ENCODE measurements at places on chromosomes 7 and 10.

DNA sequence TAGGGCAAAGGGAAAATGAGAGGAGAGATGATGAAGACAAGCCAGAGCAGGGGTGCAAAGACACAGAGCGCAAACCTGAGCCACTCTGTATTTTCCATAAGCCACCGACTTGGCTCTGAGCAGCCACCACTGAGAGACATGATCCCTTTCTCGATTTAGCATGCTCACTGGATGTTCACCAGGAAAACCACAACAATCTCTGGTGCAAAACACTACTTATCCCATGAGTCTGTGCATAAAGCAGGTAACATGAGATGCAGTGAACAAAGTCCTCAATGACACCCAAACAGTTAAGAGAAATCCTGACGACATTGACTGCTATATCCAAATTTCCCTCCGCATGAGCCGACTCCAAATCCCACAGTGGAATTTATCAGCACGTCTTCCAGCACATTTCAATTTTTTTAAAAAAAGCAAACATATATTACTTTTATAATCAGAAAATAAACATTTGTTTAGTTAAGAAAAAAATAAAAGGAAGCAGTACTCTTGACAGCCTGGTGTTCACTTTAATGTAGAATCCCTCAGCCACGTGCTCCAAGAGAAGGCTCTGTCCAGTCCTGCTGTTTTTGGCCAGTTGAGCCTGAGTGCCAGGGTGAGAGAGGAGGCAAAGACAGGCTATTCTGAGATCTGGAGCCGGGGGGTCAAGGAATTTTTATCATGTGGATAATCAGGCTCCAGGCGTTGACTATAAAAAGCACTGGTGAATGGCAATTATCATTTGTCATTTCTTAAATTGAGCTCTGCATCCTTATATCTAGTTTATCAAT is 238.4 kb downstream of the KCNMA1 start:
- no peak for DNase-seq

GRCh38 chr10:13759168-13759567 is 172.4 kb downstream of the PRPF18 start:
- DNase-seq = no peak

DNA sequence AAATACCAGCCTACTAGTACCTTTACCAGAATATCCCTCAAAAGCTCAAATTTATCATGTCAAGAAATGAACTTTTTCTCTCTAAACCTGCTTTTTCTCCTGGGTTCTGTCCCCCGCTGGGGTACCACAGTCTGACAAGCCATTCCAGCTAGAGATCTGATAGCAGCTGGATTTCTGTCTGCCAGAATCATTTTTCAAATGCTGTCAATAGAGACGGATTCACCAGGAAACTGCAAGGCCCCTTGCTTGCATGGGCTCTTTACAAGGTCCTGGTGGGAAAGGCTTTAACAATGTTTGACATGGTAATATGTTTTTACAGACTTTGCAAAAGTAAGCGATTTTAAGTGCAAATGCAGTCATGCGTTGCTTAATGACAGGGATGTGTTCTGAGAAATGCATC is 4.9 kb upstream of the ANXA11 start:
- DNase-seq = no peak

DNA sequence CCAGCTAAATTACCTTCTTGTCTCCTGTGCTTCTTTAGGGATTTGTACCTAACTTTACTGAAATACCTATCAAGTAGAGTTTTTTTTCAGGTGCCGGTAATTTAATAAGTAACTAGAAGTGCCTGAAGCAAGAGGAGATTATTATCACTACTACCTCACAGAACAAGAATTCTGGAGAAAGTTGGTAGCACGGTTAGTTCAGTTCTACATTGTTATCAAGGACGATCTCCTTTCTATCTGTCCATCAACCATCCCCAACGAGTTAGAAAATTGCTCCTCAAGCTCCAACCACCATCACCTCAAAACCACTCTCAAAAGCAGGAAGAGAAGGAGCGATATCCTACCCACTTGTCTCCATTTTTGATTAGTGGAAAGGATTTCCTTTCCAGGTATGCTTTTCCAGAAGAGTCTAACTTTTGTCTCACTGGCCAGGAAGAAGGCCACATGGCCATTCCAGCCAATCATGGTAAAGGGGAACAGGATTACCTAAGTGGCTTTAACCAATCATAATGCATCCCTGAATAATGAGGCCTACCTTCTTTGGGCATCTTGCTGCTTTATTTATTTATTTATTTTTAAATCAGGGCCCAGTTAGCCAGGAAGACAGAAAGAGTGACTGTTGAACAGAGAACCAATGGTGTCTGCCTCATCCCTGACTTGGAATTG is 265.2 kb downstream of the SNX13 start:
- DNase-seq = no peak

- DNase-seq = no peak
Observed at GRCh38 chr7:100720279-100720670, at the start of gene EPO. Gene EPO (plus strand): TSS chr7:100720468. CDS start chr7:100720981, 513 bp downstream.

GRCh38 chr7:2495418-2496299 is 19.5 kb upstream of the GRIFIN start:
- no peak for DNase-seq

DNA sequence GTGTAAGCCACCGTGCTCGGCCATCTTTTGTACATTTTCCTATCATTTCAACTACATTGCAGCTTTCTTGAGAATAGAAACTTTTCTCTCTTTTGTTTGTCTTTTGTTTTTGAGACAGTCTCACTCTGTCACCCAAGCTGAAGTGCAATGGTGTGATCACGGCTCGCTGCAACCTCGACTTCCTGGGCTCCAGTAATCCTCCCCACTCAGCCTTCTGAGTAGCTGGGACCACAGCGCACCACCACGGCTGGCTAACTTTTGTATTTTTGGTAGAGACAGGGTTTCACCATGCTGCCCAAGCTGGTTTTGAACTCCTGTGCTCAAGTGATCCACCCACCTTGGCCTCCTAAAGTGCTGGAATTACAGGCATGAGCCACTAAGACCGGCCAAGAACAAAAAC is 31.3 kb upstream of the DAGLB start:
- DNase-seq = peak; percentile 54

DNA sequence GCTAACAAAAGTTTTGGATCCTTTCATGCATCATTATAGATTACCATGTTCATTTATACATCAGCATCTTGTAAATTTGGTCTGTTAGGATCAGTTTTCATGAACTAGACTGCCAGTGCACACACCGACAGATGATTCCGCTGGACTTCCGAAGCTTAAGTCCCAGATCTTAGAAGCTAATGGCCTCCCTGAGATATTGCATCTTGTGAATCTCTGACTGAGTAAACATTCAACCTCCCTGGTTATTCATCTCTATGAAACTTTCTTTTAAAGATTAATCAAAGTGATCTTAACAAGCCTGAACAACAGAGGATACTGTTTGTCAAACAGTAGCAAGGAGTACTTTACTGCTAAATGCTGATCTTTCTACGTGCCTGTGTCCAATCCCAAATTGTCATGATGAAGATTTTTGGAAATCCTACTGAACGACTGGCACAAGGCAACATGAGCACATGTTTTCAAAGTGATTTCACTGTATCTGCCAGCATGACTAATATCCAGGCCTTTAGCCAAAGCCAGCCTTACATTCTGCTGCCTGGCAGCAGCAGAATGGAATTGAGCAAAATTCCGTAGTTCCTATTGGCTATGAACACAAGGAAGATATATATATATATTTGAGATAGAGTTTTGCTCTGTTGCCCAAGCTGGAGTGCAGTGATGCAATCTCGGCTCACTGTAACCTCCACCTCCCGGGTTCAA is 91.3 kb upstream of the ANK3 start:
- DNase-seq = no peak

- DNase-seq = no peak
Observed at GRCh38 chr7:97697396-97697795, 34.5 kb upstream of the TAC1 start.

GRCh38 chr7:129908181-129908580 is 44.6 kb downstream of the UBE2H start:
- DNase-seq = no peak

- DNase-seq = no peak
Observed at GRCh38 chr7:33880787-33881186, 24.6 kb upstream of the BMPER start.

DNA sequence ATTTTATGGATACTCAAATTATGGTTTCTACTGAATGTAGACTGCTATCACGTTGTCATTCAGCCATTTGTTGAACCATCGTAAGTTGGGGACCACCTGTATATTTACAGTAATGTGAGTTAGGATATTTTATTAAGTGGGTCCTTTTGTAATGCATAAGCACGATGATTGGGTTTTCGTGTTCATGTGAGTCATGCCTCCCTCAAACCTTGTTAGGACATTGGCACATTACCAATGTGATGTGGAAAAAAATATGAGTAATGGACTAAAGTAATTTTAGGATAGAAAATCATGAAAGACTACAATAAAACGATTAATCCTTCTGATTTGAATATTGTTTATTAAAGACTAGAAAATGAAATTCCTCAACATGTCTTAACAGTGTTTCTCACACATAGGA is 8.7 kb downstream of the SMC3 start:
- DNase-seq = no peak

DNA sequence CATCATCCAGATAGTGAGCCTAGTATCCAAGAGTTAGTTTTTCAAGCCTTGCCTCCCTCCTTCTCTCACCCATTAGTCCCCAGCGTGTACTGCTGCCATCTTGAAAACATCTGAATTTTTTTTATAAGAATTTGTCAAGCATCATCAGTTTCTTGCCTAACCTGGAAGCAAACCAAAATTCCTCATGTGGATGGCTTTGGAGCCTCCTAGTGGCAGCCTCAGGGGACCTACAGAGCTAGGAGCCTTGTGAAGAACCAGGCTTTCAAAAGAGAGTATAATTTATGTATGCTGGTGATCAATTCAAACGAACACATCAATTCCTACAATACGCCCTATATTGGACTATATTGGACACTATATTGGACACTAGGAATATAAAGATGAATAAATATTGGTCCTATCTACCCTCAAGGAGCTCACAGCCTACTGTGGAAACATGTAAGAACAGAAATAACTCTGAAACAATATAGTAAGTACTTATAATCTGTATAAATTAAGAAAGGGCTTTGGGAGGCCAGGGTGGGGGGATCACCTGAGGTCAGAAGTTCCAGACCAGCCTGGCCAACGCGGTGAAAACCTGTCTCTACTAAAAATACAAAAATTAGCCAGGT is 63.4 kb downstream of the HPSE2 start:
- no peak for DNase-seq

DNA sequence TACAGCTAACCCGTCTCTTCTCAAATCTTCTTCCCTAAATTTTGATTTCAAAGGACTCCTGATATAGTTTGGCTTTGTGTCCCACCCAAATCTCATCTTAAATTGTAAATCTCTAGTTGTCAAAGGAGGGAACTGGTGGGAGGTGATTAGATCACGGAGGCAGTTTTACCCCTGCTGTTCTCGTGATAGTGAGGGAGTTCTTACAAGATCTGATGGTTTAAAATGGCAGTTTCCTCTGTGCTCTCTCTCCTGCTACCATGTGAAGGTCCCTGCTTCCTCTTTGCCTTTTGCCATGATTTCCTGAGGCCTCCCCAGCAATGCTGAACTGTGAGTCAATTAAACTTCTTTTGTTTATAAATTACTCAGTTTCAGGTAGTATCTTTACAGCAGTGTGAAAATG is 269.3 kb downstream of the POLR1F start:
- DNase-seq = no peak

DNA sequence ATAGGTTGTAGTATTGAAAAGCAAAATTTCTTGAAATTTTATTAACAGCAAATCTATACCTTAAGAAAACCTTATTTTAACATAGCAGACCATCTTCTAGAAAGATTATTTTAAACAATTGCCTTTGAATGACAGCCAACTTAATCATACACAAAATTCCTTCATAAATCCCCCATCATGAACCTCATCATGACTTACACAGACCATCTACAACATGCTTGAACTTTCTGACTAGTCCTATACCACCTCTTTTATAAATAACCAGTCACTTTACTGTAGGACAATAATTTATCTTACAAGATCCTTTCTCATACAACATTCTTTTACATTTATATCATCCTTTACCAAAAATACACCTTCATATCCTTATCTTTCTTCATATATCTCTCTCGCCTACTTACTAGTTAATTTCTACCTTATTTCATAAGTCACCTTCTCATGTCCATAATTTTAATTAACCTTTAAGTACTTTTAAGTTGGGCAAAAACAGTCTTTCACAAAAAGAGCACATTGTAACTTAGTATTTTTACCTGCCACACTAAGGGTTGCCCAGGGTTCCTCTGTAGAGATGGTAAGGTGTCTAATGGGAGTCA is 16.6 kb upstream of the PTN start:
- no peak for DNase-seq

- DNase-seq = no peak
Observed at GRCh38 chr10:99080275-99080945, 155.2 kb downstream of the HPSE2 start.
